ENCODE measurements at places on chromosomes 13 and 19.

DNA sequence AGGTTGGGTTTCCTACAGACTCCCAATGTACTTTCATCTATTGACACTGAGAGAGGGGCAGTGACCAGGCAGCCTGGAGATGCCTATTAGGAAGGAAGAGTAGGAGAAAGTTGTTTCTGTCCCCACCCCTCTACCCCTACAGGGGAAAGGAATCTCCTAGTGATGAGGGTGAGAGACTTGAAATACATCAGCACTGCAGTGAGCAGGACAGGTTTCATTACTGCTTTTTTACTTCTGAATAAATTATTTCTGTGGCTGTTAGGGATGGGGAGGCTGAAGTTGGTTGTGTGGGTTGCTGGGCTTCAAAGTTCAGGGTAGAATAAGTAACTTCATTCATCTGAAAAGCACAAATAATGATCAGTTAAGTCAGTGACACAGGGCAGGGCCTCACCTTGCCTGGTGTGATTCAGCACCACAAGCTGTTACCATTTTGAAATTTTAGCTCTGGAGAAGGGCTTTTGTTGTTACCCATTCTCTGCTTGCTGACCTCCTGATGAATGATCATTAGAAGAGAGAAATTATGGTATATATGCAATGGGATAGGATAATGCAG lies 19.3 kb downstream of the CEACAM1 start:
- no peak for DNase-seq

GRCh38 chr13:112558696-112559418 lies 29.1 kb downstream of the TUBGCP3 start:
- DNase-seq: no peak

DNA sequence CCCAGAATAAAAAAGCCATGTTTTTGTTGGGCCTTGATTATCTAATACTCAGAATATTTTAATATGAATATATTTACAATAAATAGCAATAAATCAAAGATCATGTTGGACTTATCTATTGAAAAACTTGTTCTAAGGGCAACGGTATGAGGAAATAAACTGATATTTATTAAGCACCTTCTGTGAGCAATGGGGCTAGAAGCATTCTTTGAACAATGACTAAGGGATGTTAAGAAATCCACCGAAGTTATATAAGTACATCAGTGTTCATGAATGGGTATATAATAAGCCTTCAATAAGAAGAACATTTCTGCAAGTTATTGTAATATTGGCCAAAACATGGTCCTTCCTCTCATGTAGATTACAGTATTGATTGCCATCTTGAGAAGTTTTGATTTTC lies 221.8 kb downstream of the OXGR1 start:
- no peak for DNase-seq

DNA sequence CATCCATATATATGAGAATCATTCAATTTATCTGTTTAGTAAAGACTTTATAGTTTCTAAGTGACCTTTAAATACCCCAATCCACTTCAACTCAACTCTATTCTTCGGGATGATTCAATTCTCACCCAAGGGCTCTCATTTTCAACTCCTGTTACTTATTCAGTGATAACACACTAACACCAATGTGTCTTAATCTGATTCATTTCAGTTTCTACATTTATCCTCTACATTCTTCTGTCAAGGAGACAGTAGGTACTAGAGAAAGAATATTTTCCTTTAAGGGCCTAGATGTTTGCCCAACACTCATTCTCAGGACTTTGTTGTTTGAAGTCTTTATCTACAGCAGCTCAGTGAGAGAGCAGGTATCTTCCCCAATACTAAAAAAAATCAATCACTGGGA lies 7.1 kb downstream of the ARGLU1 start:
- DNase-seq: no peak

DNA sequence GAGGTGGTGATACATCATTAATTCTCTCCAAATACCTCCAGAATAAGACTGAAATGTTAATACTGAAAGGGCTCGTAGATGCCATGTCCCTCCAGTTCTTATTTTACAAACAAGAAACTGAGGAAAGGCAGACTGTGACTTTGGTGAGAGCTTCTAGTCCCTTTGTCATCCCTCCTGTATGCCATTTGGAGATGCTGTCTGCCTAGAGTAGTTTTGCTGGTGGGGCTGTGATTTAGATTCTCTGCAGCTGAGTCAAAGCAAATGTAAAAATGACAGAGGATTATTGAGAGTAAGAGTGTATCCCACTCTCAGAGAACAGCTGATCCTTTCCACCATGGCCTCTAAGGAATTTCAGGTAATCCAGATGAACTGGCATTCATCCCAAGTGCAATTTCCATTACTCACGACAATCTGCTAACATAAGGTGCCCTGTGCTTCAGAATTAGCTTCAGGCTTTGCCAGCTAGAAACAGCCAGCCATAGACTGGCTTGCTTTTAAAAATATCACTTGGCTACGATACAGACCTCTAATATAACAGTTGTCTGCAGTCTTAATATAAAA lies 16.8 kb downstream of the PABPC3 start:
- no peak for DNase-seq

- DNase-seq: no peak
Observed at GRCh38 chr13:21012841-21013681, 48.3 kb downstream of the LATS2 start.

DNA sequence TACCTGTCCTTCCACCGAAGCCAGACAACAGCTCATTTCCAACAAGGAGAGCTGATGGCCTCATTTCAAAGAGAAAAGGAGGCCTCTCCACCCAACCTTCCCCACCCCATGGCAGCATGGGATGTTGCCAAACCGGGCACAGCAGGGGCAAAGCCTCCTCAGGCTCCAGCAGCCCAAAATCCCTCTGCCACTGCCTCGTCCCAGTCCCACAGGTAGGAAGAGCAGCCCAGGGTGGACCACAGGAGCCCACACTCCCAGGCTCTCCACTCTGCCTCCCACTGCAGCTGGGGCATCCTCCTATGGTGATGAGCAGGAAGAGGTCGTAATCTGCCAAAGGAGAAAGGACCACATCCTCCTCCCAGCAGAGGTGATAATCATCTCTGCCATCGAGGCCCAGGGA lies 50.9 kb downstream of the PEPD start:
- DNase-seq: no peak

- no peak for DNase-seq
Observed at GRCh38 chr13:110314516-110315245, 7.6 kb downstream of the COL4A2 start.

- no peak for DNase-seq
Observed at GRCh38 chr13:114296448-114296847, 15.0 kb downstream of the UPF3A start.

GRCh38 chr19:28710278-28710677 lies 502.7 kb downstream of the UQCRFS1 start:
- no peak for DNase-seq

GRCh38 chr19:40721140-40721486 lies 4.2 kb downstream of the ITPKC start:
- no peak for DNase-seq

DNA sequence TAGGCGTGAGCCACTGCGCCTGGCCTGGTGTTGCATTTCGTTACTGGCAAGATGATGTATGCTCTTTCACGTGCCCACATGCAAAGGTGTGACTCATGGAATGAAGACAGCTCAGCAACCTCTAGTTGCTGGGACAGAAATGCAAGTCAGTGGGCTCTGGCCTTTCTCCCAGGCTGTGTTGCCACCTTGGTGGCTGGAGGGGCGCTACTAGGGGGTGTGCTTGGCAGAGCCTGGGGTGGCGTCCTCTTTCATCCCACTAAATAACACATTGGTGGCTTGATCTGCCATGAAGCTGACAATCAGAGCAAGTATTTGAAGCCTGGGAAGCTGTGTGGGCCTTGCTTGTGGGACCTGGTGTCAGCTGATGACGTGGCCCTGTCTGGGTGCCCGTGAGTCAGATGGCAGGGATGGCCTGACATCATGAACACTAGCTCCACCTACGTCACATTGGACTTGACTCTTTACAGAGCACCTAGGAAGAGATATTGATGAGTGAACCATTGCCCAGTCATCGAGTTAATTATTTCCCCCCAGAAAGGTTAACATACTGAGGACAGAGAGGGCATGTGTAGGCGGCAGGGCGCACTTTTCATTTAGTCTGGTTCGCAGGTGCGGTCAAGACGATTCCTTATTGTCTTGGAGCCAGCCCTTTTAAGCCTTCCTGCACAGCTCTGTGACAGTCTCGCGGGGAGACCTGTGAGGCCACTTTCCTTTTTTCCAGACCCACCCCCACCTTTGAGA lies 154.2 kb downstream of the TM9SF2 start:
- DNase-seq: no peak

DNA sequence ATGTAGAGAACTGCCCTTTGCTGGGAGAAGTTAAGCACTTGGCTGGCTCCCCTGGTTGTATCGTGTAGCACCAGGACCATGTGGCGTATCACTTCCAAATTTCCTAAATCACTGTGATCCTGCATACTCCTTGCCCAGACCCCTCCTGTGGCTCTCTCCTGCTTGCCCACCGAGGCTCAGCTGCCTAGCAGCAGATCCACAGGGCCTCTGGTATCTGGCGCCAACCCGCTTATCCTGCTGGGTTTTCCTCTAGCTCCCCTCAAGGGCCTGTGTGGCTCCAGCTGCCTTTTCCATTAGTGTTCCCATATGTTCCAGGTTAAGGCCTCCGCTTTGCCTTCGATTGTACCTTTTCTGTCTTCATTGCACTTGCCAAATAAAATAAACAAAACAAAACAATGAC lies 16.5 kb downstream of the LRCH1 start:
- no peak for DNase-seq

DNA sequence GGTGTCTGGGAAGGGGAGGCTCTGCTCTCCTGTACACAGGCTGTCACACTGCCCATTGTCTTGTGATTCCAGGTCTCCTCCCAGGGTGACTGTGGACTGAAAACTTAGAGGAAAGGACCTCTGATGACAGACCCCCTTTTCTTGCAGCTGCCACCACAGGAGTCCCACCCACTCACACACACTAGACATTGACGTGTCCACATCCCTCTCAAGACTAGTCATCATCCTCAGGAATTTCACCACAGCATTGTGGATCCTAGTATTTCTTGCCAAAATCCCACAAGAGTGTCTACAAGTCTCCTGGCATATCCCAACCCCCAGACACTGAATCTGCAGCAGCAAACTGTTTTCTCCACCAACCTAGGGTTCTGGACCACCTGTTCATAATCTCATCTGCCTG lies 5.3 kb downstream of the ZNF85 start:
- no peak for DNase-seq

DNA sequence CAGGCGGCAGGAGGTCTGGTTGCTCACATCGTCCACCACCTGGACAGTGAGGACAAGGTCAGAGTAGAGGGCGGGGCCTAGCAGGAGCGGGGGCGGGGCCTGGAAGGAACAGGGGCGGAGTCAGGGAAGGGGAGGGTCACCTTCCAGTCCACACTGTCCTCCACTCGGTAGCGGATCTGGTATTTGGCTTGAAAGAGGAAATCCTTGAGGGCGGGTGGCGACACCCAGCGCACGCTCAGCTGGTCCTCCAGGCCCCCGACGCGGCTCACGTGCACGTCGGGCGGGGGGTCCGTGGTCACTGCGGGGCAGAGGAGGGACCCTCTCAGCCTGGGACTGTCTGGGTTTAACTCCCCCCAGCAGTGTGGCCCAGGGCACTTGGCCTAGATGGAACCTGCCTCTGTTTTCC lies 8.2 kb downstream of the REX1BD start:
- no peak for DNase-seq

DNA sequence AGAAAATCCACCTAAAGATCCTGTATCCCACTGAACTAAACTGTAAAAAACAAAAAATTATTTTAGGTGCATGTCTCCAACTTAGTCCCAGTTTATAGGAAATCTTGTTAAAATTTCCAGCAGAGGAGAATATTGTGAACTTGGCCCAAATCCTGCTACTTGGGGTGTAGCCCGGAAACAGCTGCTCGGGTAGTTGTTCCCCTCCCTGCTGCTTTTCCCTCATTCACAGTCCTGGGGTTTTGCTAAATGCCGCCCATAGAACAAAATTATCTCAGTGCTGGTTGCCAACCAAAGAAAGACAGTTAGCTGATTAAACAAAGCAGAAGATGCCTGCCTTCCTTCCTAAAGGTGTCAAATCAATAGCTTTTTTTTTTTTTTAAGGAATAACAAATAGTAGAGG lies 330.5 kb upstream of the KLF12 start:
- DNase-seq: no peak

GRCh38 chr19:16420336-16420676 lies 51.5 kb downstream of the EPS15L1 start:
- DNase-seq: no peak

DNA sequence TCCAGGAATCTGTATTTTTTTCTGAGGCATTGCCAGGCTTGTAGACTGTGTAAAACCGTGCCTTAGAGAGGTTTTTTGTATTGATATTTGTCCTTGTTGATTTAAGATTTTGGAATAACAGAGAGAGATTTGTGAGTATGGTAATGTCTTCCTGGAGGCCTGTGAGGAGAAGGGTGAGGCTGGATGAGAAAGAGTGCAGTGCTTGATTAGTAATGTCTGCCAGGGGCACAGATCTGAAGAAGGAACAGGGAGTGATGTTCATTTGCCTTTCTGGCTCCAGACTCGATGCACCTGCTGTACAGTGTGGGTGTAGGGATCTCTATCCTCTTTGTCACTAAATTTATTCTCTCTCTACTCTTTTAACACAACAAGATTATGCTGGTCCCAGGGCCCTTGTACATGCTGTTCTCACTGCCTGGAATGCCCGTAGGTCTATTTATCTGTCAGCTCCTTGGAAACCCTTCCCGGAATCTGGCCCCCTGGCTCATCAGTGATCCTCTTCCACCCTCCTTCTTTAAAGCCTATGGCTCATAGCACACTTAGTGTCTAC lies 4.2 kb downstream of the FIZ1 start:
- DNase-seq: no peak

GRCh38 chr19:6499052-6499790 lies 2.9 kb downstream of the TUBB4A start:
- DNase-seq: no peak

GRCh38 chr19:10380313-10381102 lies at the start of gene TYK2:
Gene TYK2 (minus strand): TSS chr19:10380572. CDS start chr19:10378406, 2,166 bp downstream.
- peak; percentile 85 for DNase-seq

- no peak for DNase-seq
Observed at GRCh38 chr19:43318796-43319314, 34.6 kb upstream of the CD177 start.

DNA sequence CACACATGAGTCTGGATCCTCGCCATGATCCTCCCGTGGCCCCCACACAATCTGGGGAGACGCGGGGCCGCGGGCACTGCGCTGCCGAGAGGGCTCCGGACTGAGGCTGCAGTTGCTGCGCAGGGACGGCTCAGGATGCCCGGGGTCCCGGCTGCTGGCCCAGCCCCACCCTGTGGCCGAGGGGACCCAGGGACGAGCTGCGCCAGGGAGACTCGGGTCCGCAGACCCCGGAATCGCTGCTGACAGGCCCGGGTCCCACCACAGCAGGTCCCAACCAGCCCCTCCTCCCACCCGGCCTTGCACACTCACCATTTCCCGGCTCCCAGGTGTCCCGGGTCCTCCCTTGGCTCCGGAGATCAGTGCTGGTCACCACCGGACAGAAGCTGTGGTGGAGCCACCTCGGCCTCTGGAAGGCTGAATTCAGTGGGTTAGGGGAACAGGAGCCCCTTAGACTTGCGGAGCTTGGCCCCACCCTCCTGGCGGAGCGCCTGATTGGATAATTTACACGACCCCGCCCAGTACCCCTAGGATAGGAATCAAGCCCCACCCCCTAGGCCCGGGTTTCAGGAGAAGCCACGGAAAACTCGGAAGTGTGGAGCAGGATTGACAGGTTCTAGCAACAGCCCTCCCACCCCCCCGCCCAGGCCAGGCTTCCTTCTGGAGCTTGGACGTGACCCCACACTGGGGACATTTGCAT lies 57.4 kb downstream of the ZNF44 start:
- no peak for DNase-seq

GRCh38 chr19:35254341-35255297 lies 5.8 kb downstream of the LSR start:
- no peak for DNase-seq

Data from activated CD8-positive, alpha-beta memory T cell treated with anti-CD3 and anti-CD28 coated beads for 1 hour (primary cell).